ENCODE measurements at places on chromosomes 4 and X.

- DNase-seq: no peak
Measured at GRCh38 chrX:77441033-77441432, 6.2 kb upstream of the FGF16 start.

- no peak for DNase-seq
Measured at GRCh38 chrX:72714478-72714916, 391 bp upstream of the PHKA1 start.

GRCh38 chr4:23036503-23036902 lies 343.8 kb downstream of the GBA3 start:
- no peak for DNase-seq

DNA sequence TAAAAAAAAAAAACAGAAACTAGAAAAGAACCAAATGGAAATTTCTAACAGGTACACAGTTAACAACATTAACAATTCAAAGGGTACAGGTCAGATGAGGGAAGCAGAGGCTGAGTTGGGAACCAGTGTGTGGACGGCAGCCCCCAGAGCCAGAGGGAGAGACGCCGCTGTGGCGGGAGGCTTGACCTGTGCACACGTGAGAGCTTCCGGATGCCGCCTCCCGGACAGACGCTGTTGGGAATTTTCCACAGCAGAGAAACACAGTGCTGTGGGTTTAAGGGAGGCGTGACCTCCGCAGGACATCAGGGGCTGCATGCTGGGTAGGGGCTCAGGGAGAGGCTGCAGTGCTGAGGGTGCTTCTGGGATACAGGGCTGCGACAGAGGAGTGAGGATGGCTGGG lies 22.2 kb downstream of the TACC3 start:
- no peak for DNase-seq

- no peak for DNase-seq
Measured at GRCh38 chr4:69888336-69888735, 28.4 kb upstream of the SULT1E1 start.

DNA sequence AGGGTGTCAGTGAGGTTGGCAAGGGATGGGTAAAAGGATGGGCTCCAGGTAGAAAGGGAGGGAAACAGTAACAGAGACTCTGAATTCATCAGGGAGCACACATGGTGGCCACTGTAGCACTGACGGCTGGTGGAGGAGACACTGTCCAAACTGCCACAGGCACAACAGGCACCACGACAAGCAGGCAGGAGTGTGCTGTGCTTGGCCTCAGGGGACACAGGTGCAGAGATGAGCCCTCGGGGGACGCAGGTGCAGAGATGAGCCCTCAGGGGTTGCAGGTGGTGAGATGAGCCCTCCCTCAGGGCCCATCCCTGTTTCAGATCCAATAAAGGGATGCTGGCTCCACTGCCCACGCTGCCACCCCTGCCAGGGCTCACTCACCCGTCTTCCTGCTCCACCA lies 7.6 kb downstream of the PDE6B start:
- DNase-seq: no peak

- no peak for DNase-seq
Measured at GRCh38 chrX:28628120-28628519, 40.9 kb downstream of the IL1RAPL1 start.

- DNase-seq: peak; percentile 74
Measured at GRCh38 chrX:100685284-100685996, 41.4 kb downstream of the SRPX2 start.

GRCh38 chrX:107825698-107826237 lies at the start of gene MID2:
MID2 (plus strand) TSS chrX:107825866; CDS start chrX:107826427, 561 bp downstream.
- peak; percentile 54 for DNase-seq

DNA sequence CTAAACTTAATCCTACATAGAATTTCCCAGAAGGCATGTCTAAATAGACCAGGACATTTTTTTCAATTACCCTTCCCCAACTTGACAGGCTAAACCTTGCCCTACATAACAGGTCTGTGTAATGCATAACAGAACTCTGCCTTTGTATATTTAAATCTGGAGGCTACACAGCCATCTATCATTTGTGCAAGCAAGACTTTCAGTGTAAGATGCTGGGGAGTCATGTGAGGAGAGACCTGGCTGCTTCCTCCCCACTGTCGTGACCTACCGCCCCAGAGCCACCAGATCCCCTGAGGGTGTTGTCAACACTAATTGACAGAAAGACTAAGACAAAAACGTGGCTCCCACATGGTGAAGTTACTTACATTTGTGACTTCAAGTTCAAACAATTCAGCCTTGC lies 342.2 kb downstream of the PPARGC1A start:
- no peak for DNase-seq

GRCh38 chrX:148290931-148291330 lies 209.5 kb upstream of the AFF2 start:
- DNase-seq: no peak

DNA sequence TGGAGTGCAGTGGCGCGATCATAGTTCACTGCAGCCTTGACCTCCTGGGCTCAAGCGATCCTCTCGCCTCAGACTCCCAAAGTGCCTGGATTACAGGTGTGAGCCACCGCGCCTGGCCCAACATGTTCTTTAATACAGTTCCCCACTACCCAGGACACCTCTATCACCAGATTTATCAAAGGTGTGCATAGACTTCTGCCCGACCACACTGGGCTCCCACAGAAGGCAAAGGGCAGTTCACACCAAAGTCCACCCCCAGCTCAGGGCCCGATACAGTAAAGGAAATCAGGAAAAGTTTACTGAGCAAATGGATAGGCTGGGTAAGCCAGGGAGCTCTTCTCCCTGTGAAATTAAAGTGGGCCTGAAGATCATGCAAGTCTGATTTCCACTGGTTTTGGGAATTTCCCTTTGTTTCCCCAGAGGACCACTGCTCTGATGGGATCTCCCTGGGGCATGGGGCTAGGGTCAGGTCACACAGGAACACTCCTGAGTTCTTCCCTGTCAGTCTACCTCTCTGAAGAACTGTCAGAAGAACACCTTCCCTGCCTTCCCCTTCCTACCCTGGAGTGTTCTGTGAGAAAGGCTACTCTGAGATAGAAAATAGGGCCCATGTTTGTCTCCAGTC lies 17.7 kb upstream of the PIM2 start:
- DNase-seq: no peak

DNA sequence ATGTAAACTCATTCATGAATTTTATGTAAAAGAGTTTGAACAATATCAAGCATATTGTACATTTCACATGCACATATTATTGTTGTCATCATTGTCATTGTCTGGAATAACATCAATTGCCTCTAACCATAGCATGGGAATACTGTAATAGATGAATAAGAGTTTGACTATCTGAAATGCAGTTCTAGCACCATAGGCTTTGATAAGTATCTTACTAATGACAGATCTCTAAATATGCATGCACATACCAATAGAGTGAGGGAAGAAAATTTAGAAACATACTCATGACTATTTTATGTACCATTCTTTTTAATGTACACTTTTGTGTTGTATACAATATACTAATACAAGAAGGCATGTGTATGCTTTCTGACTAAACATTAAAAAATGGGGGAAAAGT lies 161.6 kb upstream of the SPRY1 start:
- DNase-seq: no peak

DNA sequence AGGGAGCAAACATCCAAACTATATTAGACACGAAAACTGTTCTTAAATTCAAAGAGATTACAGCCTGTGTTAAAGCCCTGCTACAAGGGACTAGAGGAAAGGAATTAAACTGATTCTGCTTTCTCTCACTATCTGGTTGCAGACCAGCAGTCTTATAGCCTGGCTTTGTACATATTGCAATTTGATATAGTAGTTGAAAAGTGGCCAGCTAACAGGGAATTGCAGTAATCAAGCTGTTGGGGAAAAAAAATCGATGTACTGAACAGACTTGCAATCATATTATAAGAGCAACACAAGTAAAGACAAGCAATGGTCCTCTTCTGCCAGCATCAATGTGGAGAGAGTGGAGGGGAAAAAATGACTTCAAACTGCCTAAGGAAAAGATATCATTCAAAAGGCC lies 364.4 kb upstream of the EPHA5 start:
- DNase-seq: no peak

GRCh38 chr4:131257241-131257640 lies 1891.9 kb upstream of the PCDH10 start:
- DNase-seq: no peak

GRCh38 chr4:173367285-173367684 lies 3.5 kb upstream of the SAP30 start:
- DNase-seq: no peak

Data from stimulated activated CD4-positive, alpha-beta T cell treated with anti-CD3 and anti-CD28 coated beads, Interleukin-4, amount 100 ng/mL, for 24 hours (primary cell).